ENCODE measurements at places on chromosomes 11 and 22.

DNA sequence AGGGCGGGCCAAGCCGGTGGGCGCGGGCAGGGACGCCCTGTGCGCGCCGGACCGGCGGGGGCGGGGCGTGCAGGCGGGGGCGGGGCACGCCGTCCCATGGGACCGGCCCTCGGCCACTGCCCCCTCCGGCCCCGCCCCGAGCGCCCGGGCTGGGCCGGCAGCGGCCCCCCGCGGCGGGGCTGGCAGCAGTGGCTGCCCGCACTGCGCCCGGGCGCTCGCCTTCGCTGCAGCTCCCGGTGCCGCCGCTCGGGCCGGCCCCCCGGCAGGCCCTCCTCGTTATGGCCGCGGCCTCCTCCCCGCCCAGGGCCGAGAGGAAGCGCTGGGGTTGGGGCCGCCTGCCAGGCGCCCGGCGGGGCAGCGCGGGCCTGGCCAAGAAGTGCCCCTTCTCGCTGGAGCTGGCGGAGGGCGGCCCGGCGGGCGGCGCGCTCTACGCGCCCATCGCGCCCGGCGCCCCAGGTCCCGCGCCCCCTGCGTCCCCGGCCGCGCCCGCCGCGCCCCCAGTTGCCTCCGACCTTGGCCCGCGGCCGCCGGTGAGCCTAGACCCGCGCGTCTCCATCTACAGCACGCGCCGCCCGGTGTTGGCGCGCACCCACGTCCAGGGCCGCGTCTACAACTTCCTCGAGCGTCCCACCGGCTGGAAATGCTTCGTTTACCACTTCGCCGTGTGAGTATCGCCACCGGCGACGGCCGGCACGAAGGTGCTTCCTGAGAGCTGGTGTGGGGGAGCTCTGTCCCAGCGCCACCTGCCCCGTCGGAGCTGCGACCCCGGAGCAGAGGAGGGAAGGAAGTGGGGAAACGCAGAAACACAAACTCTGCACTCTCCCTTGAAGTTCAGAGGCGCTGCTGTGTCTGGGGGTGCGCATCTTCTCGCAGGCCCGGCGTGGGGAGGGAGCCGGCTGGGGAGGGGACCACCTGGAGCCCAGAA is at the start of gene KCNQ1:
Gene KCNQ1 (plus strand): TSS at position 188 of the 925 bp plus-strand sequence. CDS start 91 bp downstream, at position 279.
- no peak for DNase-seq

DNA sequence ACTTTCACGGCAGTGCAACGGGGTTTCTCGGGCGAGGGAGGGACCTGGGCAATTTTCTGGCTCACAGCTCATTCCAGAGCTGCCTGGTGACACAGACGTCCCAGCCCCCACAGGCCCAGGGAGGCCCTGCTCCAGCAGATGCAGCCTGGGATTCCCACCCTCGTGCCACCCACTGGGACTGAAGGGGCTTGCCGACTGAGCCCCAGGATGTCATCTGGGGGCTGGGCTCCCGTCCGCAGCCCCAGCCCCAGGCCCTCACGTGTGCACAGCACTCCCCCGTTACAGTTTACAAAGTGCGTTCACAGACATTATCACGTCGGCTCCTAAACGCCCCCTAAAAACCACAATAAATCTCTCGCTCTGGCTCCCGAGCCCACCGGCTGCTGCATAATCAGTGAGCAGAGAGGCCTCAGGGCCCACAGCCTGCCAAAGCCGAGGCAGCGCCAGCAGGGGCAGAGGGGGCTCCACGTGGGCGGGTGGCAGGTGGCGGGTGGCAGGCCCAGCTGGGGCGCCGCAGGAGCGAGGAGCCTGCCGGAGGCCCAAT is 76.9 kb upstream of the TCF20 start:
- no peak for DNase-seq

- DNase-seq = no peak
Observed at GRCh38 chr11:76321340-76321739, 59.6 kb downstream of the THAP12 start.

- no peak for DNase-seq
Observed at GRCh38 chr11:44290208-44290607, 19.7 kb downstream of the ALX4 start.

DNA sequence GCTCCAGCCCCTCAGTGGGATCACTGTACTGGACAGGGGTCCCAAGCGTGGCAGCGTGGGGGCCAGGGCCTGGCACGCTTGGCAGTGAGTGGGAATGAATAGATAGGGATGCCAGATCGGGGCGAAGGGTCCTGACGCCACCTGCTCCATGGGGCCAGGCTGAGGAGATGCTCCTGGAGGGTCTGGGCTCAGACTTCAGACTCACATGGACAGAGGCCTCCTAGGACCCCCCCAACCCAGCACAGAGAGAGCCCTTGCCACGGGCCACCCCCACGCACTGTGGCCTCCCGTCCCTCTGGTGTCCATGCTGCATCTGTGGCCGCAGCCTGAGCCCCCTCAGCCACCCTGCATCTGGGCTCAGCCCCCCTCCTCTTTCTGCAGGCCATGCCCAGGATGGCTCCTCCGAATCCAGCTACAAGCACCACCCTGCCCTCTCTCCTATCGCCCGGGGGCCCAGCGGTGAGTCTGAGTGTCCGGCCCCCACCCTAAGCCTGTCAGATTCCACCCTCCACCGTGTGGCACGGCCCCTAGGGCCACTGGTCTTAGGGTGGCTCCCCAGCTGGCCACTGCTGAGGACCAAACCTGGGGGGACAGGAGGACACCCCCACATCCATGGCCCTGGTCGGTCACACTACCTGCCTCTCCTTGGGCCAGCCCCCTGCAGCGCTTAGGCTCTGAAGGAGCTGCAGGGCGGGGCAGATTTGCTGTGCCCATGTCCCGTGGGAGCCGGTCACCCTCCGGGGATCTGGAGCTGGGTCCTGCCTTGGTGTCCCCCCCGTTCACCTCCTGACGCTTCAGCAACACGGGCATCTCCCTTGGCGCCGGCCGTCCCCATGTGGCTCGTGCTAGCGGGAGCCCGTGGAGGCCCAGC is 2.7 kb downstream of the MUC5AC start:
- DNase-seq = no peak

DNA sequence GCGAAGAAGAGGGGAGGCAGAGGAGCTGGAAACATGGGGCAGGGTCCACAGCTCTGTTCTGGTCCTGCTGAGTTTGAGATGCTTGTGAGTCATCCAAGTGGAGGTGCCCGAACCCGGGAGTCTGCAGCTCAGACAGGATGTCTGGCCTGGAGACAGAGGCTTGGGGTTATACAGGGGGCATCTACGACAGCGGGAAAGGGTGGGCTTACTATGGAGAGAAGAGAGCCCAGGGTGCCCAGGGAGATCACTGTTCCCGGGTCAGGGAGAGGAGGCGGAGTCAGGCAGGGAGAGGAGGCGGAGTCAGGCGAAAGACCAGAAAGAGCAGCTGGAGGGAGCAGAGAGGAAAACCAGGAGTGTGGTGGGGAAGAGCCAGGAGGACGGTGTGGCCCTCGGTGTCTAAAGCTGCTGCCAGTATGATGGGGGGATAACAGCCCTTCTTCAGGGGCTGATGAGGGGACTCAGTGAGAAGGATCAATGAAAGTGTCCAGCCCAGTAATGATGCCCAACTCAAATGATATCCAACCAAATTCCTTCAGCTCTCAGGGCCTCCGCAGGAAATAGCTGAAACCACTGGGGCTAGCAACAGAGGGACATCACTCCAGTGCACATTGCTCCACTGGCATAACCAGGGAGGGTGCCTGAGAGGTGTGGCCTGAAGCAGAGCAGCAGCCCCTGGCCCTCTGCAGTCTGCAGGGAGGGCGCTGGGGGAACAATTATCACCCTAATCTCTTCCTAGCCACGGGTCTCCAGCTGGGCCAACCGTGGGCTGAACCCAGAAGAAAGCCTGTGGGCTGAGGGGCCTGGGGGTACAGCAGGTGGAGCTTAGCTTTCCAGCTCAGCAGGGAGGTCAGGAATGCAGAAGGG is 2.6 kb upstream of the LTBP3 start:
- DNase-seq = peak; percentile 22

DNA sequence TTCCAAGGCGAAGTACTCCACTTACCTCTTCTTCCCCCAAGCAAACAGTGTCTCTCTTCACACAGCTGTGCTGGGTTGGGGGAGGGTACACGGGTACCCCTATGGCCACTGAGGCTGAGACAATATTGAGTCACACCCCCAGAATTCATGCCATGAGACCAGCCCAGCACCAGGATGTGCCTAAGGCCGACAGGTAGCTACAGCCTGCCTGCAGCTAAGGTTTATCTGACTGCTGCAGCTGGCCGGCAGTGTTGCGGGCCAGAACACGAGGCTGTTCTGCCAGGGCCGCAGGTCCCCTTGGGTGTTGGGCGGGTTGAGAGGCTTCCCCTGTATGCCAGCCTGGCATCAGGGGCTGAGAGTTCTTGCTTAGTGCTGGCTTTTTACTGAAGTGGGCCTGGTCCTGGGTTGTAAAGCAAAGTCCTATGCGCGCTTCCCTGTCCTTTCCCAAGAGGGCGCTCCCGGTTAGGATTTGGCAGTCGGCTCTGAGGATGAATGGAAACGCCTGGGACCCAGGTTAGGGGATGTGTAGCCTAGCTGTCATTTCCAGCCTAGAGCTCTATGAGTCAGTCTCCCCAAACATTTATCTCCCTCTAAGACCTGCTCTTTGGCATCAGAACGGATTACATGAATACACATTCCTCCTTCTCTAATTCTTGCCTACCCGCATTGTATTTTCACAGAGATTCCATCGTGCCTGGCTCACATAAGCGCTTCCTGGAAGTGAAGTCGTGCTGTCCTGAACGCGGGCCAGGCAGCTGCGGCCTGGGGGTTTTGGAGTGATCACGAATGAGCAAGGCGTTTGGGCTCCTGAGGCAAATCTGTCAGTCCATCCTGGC is 7.1 kb downstream of the USP18 start:
- peak; percentile 55 for DNase-seq

GRCh38 chr11:1946812-1947484 is at the start of gene MRPL23:
TSS of gene MRPL23 (plus strand) at chr11:1947332. CDS start at chr11:1947363, 31 bp downstream.
- DNase-seq = no peak

GRCh38 chr11:69041516-69041915 is 7.2 kb upstream of the TPCN2 start:
- no peak for DNase-seq

GRCh38 chr11:60570970-60571369 is 55.8 kb downstream of the MS4A13 start:
- no peak for DNase-seq

- DNase-seq = no peak
Observed at GRCh38 chr22:48389916-48390315, 1437.8 kb downstream of the BRD1 start.

GRCh38 chr11:93986716-93987115 is 34.4 kb upstream of the HEPHL1 start:
- DNase-seq = no peak

- no peak for DNase-seq
Observed at GRCh38 chr22:37416389-37416788, 10.9 kb downstream of the ELFN2 start.

DNA sequence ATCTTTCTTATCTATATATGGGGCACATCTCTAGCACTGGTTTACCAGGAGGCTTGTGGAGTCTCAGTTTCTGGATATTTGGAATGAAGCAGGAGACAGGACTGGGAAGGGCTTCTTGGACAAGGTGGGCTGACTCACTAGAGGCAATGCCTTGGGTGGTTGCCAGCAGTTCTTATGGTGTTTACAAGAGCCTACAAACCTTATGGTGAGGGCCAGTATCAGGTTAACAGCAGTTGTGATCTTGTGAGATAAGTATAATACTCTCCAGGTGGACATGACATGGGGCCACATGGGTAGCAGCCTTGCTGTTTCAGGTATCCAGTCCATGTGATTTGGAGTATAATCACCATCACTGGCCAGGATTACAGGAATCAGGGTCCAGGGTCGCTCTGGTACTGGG is 10.2 kb downstream of the FUT4 start:
- DNase-seq = no peak

GRCh38 chr11:72048766-72049460 is 31.4 kb downstream of the NUMA1 start:
- DNase-seq = peak; percentile 21

- no peak for DNase-seq
Observed at GRCh38 chr11:28400331-28401100, 292.3 kb downstream of the METTL15 start.

- no peak for DNase-seq
Observed at GRCh38 chr11:74055938-74056337, 47.1 kb upstream of the UCP3 start.

DNA sequence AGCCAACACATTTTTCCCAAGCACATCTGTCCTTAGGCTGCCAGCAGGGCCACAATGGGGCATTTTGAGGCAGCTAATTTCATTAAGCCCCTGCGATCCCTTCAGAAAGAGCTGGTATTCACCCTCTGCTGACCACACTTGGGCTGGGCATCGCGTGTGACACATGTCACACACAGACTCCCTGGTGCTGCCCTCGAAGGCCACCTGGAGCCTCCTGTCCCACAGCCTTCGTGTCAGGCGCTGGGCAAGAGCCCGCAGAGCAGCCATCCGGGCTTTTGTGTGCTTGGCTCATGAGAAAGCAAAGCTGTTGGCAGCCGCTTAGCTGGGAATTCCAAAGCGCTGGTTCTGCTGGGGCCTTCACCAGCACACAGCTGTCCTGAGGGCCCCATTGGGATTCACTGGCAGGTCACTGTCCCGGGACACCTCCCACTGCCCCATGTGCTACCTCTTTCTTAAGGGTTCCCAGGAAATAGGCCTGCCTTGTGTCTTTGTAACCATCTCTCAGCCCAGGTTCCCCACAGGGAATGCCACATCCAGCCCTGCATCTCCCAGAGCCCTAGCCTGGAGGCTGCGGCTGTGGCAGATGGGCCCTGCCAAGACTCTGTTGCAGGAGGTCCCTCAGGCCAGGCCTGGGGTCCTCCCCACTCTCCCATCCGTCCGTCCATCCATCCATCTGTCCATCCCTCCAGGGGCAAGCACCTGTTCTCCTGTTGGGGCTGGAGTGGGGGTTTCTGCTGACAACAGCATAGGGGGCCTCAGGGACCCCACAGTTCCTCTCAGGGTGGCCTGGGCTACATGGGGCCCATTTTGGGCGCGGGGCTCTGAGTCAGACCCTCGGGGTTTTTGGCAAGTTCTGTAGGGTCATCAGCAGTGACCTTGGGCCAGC is 4.9 kb downstream of the CLDN5 start:
- no peak for DNase-seq

GRCh38 chr11:121655537-121656327 is 203.0 kb upstream of the SORL1-AS1 start:
- DNase-seq = peak; percentile 90

GRCh38 chr22:48105259-48105658 is 1342.8 kb downstream of the TBC1D22A start:
- DNase-seq = no peak

DNA sequence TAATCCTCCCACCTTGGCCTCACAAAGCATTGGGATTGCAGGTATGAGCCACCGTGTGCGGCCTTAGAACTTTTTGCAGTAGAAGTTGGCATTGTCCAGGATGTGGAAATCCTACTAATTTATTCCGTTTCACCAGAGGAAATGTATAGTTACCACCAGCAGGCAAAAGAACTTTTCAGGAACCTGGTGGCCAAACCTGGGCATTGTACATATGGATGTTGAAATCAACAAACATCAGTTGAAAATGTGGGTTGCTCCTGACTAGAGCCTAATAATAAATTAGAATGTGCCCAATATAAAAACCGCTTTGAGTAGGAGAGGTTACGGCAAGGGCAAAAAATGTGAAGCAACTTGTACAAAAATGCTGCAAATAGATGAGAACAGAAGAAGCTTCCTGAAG is 40.7 kb upstream of the XBP1 start:
- no peak for DNase-seq

Measured in midbrain (tissue), 1 donor.